ENCODE measurements at places on chromosomes 7 and 10. TPM values are rescaled to one million over a fixed set of nuclear protein-coding genes. Genes with fewer than 3 reads are reported as not detected.

CABCOCO1 gene
- 0.76 TPM for total RNA-seq

PIK3CG gene
- 17.3 TPM for total RNA-seq

DNAJC30 gene
- 3.0 TPM for total RNA-seq

GRM3 gene
- total RNA-seq, result not detected

C10orf62 gene
- total RNA-seq, result 0.10 TPM
